ENCODE measurements at places on chromosomes 2 and 18. TPM values are rescaled to one million over a fixed set of nuclear protein-coding genes. Genes with fewer than 3 reads are reported as not detected.

COX7A2L gene
- 182 TPM for polyA plus RNA-seq

TIGD1 gene
- polyA plus RNA-seq = 5.2 TPM

EVX2 gene
- polyA plus RNA-seq = 0.14 TPM

MAPRE2 gene
- polyA plus RNA-seq = 93.5 TPM

ITGB6 gene
- not detected for polyA plus RNA-seq

Data from brain (organoid and tissue), 16 donors.